ENCODE measurements at places on chromosomes 1 and 21.

DNA sequence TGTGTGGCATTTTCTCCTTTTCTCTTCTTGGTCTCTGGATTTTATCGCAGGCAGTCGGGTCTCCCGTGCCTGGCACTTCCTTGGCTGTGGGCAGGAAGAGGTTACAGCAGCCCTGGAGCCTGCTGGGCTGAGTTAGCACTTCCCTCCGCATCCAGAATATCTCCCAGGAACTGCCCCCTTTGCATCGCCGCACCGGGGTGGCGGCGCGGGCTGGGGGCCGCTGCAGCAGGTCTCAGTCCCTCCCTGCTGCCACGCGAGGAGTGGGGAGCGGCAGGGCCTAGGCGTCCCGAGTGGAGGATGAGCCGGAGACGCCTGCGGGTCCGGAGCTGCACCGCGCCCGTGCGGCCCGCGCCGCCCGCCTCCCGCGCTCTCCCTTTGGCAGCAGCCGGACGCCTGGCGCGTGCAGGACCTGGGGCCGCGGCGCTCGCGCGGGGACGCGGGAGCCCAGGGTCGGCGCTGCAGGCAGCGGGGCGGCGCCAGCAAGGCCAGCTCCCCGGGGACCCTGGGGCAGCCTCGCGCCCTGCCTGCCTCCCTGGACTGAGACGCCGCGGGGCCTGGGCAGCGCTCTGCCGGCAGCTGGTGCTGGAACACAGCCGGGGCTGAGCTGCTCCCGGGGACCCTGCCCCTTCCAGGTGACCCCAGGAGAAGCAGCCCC is 192.8 kb downstream of the PRDM2 start:
- peak; percentile 28 for DNase-seq

- DNase-seq: no peak
These were observed 2.8 kb downstream of the IFI16 start for GRCh38 chr1:159012495-159012894.

DNA sequence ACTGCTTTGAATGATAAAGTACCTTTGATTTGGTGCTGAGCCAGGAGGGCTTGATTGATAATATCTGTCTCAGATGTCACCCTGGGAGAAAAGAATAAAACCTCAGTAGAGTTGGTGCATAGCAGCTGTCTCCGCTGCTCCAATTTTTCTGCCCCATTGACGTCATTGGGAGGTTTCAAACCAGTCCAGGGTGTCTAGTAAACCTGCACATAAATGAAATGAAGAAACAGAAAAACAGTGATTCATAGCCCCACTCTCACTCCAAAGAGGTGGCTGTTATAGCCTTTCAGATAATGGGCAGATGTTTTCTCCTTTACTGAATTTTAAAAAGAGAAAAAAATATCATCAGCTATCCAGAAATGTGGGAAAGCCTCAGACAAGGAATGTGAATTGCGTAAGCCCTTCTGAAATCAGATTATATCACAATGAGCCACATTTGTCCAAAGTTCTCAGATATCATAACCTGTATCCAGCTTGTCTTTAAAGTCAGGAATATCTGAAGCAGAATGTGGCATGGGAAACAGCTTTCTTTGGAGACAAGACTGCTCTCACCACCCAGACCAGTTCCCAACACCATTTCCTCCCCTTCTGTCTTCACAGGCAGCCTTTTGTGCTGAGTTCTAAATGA is 351.3 kb upstream of the SGIP1 start:
- DNase-seq: no peak

GRCh38 chr1:181010789-181011188 is 11.9 kb downstream of the STX6 start:
- DNase-seq: no peak

- no peak for DNase-seq
These were observed 459.5 kb upstream of the CXADR start for GRCh38 chr21:17053321-17053720.

DNA sequence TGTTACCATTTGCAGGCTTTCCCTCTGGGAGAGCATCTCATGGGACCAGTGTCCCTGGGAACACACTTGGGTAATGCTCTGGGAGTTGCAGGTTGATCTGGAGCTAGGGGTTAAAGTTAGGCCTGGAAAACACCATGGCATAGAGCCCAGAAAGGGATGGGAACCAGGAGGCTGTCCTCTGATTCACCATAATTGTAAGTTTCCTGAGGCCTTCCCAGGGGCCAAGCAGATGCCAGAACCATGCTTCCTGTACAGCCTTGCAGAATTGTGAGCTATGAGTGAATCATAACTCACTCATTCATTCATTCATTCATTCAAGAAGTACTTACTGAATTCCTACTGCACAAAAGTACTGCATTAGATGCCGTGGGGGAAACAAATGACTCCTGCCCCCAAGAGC is 50.0 kb downstream of the LACTBL1 start:
- DNase-seq: no peak

DNA sequence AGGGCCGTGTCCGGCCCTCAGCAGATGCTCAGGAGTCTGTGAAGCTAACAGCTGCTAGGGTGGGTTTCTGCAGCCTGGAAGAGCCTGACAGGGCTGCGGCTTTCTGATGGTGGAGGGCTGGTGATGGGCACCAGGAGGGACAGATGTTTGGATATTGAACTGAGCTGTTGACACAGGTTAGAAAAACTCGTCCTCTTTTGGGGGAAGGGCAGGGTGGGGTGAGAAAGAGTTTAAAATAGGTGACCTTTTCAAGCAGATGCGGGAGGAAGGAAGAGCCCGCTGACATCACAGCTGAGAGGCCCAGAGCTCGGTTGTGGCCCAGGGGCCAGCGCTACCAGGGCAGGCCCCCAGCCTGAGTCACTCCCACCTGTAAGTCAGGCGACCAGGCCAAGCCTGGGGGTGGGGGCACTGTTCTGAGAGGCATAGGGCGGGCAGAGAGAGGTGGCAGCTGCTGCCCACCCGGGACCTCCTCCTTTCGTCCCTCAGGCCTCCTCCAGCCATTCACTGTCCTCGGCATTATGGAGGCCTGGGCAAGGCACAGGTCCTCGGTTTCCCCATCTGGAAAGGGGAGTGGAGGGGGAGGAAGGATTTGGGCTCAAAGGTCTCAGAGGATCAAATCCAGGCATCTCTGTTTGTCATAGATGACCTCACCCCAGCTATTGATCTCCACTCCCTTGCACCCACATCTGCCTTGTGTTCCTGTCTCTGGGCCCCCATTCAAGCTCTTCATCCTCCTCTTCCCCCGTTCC is 32.3 kb upstream of the ID3 start:
- peak; percentile 60 for DNase-seq

DNA sequence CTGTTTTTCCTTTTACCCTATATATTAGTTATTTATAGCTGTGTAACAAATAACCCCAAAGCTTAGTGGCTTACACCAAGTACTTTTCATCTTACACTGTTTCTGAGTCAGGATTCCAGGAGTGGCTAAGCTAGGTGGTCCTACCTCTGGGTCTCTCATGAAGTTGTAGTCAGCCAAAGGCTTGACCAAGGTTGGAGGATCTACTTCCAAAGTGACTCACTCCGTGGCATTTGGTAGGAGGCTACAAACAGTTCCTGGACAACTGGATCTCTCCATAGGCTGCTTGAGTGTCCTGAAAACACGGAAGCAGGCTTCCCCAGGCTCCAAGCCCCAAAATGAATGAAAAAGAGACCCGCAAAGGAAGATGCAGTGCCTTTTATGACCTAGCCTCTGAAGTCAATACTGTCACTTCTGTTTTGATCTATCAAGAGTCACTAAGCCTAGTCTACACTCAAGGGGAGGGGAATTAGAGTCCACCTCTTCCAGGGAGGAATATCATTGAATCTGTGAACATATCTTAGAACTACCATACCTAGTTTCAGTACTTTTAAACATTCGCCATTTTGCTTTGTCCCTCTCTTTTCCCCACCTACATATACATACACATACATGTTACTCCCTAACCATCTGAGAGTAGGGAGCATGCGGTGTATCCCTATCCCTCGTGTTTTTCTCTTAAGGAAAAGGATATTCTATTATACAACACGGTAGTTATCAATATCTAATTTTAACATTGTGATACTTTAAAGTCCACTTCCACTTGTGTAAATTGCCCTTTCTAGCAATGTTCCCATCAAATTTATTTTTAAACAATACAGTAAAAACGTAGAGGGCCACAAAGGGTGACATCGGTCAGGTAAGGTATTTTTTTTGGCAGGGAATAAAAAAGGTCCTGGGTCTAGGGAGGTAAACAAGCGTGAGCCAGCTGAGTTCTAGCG is 67.2 kb downstream of the SLC35A3 start:
- DNase-seq: no peak

GRCh38 chr1:154546264-154547063 is 12.0 kb downstream of the UBE2Q1 start:
- peak; percentile 83 for DNase-seq

DNA sequence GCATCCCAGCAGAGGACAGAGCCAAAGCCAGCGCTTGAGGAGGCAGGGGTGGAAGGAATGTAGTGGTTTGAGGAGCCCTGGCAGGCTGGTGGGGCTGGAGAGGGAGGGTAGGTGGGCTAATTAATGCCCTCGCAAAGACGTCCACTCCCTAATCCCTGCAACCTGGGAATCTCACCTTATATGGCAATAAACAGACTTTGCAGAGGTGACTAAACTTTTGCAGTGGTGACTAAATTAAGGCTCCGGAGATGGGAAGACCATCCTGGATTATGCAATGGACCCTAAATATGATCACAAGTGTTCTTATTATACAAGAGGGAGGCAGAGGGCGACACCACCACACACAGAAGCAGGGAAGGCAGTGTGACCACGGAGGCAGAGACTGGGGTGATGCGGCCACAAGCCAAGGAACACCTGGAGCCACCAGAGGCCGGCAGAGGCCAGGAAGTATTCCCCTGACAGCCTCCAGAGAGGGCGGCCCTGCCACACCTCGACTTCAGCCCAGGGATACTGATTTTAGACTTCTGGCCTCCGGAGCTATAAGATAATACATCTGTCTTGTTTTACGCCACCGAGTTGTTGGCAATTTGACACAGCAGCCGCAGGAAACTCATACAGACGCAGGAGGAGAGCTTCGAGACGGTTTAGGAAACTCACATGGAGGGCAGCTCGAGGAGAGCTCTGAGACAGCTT is 23.1 kb upstream of the NPPB start:
- no peak for DNase-seq

DNA sequence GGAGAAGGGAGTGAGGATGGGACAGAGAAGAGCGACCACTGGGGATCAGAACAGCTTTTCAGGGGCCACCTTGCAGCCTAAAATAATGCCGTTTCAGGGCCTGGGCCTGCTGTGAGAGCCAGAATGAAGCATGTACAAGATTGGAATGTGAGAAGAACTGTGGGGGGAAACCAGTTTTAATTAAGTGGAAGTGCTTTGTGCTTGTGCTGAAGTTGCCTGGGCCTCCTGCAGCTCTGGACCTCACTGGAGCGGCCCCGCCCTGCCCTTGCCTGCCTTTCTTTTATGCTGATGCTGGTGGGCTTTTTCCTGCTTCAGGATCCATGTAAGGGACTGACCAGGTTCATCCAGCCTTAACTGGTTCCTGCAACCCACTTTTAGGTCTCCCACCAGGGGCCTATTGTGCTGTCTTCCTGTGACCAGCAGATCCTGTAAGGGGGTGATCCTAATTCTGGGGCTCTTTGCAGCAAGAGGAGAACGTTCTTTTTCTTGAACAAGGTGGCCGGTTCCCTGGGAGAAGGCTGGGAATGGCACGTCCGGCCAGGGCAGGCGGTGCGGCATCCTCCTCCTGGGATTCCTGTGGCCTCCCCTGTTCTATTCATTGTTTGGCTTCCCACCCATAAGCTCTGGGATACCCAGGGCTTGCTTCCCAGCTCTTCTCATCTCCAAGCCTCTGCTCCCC is 3.2 kb downstream of the C1orf226 start:
- DNase-seq: no peak

DNA sequence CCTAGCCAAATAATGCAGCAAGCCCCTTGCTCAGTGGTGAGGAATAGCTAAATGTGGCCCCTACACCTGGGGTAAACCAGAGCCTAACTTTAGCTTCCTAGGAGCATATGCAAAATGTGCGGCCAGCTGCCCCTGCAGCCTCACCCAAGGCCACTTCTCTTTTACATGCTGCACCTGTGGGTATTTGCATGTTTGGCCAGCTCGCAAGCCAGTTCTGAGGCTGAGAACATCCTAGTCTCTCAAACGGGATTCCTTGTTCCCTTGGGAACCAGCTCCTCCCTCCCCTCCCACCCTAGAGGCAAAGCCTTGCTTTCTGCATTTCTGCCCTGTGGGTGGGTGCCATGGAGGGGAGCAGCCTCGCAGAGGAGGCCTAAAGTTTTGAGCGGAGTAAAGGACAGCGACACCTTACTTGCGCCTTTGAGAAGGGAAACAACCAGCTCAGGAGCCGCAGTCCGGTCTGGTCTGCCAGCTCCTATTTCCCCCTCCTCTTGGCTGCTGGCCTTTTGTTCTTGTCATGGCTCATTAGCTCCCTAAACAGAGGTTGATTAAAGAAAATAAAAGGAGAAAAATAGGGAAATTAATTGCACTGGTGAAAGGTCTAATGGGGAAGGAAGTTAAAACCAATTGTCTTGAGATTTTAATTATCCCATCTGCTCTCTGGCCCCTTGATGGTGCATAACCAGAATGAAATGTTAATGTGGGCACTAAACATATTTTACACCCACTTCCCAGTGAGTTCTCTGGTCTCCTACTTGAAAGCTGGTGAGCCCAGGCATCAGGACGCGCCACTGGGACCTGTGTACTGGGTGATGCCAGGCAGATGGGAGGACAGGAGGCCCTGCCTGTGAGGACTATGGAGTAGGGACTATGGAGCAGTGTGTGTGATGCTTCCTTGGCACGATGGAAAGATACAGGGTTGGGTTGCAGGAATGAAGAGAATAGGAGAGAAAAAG is 68.7 kb downstream of the TEX35 start:
- DNase-seq: no peak

Measured in GM13977 (cell line).